CD4-positive, alpha-beta T cell treated with Interleukin-1 beta for 1 hour (primary cell): ENCODE measurements at places on chromosomes 2 and 18.

- DNase-seq, result peak; percentile 46
Observed at GRCh38 chr18:59056706-59057492, 82.8 kb upstream of the SEC11C start.

DNA sequence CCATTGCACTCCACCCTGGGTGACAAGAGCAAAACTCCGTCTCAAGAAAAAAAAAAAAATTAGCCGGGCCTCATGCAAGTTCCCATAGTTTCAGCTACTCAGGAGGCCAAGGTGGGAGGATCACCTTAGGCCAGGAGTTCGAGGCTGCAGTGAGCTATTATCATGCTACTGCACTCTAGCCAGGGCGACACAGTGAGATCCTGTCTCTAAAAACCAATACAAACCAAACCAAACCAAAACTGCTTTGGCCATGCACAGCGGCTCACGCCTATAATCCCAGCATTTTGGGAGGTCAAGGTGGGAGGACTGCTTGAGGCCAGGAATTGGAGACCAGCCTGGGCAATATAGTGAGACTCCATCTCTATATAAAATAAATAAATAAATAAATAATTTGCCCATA lies 19.1 kb downstream of the NIFK start:
- DNase-seq, result no peak

DNA sequence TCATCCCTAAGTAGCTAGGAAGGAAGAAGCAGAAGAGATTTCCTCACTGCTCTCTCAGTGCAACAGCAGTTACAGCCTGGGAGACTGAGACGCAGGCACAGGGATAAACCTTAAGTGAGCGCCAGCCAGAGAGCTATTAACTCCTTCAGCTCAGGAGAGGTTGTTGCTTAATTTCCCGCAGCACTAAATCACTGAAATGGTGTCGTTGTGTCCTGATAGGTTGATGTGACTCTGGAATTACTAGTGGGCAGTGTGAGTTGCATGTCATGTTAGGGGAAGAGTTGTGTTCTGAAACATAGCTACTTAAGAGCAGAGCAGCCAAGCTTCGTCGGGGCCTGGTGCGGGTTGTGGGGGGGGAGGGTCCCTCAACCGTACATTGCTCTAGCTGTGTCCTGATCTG lies 225.8 kb downstream of the NAPG start:
- DNase-seq, result no peak

- DNase-seq, result no peak
Observed at GRCh38 chr2:226445216-226445861, 354.3 kb downstream of the IRS1 start.

DNA sequence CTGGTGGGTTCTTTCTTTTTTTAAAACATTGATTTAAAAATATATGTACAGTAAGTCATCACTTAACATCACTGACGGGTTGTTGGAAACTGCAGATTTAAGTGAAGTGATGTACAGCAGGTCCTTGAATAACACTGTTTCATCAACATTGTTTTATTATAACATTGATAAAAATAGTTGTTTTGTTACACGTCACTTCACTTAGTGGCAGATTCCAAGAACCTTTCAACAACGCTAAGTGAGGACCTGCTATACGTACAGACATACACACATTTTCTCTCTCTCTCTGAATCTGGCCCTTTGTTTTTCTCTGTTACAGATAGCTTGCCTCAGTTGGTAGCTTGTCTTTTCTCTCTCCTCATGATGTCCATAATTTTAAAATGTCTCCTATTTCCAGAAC lies 9.5 kb downstream of the CNOT11 start:
- DNase-seq, result no peak

GRCh38 chr2:74249406-74250122 lies 51.1 kb downstream of the MTHFD2 start:
- DNase-seq, result no peak

GRCh38 chr2:177606636-177607035 lies 214.1 kb downstream of the AGPS start:
- DNase-seq, result no peak

DNA sequence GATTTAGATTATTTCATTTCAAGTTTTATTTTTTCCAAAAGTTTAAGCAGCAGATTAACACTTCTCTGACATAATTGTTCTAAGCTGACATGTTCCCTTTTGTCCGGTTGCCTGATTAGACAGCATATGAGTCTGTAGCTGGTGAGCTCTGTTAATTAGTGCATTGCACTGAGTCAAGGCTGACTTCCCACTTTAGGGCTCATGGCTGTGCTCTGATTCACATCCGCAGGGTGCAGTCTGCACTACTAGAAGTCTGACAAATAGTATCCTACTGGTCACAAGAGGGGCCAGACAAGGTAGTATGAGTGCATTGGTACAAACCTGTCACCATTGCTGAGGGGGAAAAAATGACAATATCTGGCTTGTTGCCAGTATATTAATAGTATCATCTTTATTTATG lies 443.9 kb upstream of the ZNF804A start:
- DNase-seq, result no peak

GRCh38 chr18:25946540-25946939 lies 143.9 kb downstream of the SS18 start:
- no peak for DNase-seq

GRCh38 chr18:54852780-54853675 lies 24.8 kb downstream of the RAB27B start:
- DNase-seq, result no peak

- no peak for DNase-seq
Observed at GRCh38 chr2:230842473-230842872, 22.3 kb upstream of the ITM2C start.

GRCh38 chr18:37107748-37108522 lies 279.0 kb downstream of the KIAA1328 start:
- no peak for DNase-seq

- no peak for DNase-seq
Observed at GRCh38 chr2:238465487-238466242, 38.9 kb downstream of the ASB1 start.

DNA sequence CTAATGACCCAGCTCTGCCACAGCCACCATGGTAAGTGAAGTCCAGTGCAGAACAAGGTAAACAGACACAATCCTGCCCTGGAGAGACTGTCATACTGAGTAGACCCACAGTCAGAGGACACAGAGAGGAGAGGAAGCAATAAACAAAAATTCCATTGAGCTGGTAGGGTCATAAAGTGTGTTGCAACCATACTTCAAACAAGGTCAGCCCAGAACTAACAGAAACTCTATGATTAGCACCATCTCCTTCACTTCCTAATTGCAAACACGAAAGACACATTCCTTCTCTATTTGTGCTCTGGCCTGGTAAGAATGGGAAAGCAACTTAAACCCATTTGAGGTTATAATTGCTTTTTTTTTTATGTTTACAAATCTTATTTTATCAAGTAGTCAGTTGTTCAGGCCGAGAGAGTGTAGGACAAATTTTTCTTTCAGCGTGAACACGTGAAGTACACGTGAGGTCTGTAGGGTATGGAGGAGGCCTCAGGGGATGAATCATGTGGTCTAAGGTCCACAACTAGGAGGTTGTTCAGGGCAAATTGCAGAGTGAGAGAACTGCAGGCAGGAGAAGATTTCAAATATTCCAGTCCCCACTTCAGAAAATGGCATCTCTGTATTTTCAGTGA lies 71.4 kb upstream of the GLS start:
- no peak for DNase-seq

GRCh38 chr2:235833971-235834620 lies 334.1 kb downstream of the GBX2 start:
- no peak for DNase-seq

GRCh38 chr18:8793445-8794155 lies 88.2 kb downstream of the MTCL1 start:
- no peak for DNase-seq

DNA sequence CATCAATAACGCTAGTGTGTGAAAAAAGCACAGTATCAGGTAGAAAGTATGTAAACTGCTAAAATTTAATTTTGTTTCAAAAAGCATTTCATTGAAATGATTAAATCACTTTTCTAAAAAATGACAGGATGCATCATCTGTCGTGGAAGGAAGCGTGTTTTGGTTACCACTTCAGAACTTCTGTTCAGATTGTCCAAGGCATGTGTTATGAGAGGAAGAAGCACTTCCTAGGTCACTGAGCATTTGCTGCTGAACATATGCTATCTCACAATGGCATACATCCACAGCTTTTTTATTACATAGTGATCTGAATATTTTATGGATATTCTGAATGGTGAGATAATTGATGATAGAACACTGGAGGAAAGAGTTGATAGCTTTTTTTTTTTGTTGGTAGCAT lies 737.5 kb downstream of the SATB2 start:
- DNase-seq, result no peak
